ENCODE measurements at places on chromosomes 2 and 18.

GRCh38 chr18:62672600-62672999, 42.7 kb upstream of the PHLPP1 start:
- DNase-seq, result no peak

GRCh38 chr18:63981719-63982118, 11.8 kb downstream of the SERPINB8 start:
- no peak for DNase-seq

- no peak for DNase-seq
These were observed 210.6 kb upstream of the CHST9 start for GRCh38 chr18:27395752-27396151.

DNA sequence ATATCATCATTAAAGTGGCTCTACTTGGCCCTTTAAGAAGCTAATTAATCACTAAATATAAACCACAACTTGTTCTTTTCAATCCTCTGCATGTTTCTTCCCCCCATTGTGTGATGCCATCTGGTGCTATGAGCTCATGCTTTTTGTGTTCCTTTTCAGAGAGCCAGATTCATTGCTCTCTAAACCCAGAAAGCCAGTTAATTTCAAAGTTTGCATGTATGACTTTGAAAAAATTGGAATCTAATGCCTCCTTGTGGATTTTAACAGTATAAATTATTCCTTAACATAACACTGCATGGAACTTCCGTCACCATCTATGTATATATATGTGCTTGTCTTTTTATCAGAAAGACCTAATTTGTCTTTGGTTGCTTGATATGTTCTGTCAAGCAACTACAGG, 31.1 kb downstream of the TMEM178A start:
- DNase-seq, result no peak

Data from T-helper 1 cell (primary cell).